ENCODE measurements at places on chromosomes 1 and 21. TPM values are rescaled to one million over a fixed set of nuclear protein-coding genes. Genes with fewer than 3 reads are reported as not detected.

GRCh38 chr1:198118134-198118533 lies 38.7 kb upstream of the NEK7 start:
- peak; percentile 66 for DNase-seq

Gene LAMC1
- 178 TPM for total RNA-seq

DNA sequence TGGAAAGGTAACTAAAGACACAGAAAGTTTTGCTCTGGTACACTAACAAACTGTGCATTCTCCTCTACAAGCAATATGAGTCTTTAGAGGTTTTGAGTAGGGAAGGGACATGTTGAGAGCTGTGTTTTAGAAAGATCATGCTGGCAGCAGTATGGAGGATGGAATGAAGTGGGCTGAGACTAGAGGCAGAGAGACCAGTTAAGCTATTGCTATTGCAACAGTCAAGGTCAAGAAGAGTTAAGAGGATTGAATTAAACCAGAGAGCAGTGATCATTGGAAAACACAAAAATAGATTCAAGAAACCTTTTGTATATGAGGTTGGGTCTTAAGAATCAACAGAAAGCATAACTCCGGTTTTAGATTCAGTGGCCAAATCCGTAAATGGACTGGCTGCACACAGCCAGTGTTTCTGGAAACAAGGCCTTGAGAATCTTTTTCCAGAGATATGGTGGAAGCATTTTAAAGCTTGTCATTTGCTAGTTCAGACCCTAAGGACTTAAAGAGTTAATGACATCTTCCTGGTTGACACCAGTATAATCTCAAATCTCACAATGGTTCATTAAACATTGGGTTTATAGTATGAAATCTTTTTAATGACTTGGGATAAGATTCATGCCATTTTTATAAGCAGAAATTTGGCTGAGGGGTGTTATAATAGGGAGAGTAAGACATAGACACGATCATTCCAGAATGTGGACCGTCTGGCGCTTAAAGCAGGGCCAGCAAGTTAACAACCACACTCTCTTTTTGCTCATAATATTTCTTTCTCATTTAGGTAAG lies 177.9 kb downstream of the NR5A2 start:
- no peak for DNase-seq

GRCh38 chr1:116123837-116124533 lies 12.8 kb downstream of the MAB21L3 start:
- no peak for DNase-seq

- no peak for DNase-seq
These were observed 18.0 kb downstream of the CD244 start for GRCh38 chr1:160844447-160845232.

- no peak for DNase-seq
These were observed 18.9 kb downstream of the AGT start for GRCh38 chr1:230694991-230695390.
